Sciatic nerve (tissue), 2 donors: ENCODE measurements at places on chromosomes 16 and 17. TPM values are rescaled to one million over a fixed set of nuclear protein-coding genes. Genes with fewer than 3 reads are reported as not detected.

The CCL7 gene
- total RNA-seq: 1.6 TPM

The MMP2 gene
- 193 TPM for total RNA-seq

The GRIN2C gene
- 0.98 TPM for total RNA-seq

DNA sequence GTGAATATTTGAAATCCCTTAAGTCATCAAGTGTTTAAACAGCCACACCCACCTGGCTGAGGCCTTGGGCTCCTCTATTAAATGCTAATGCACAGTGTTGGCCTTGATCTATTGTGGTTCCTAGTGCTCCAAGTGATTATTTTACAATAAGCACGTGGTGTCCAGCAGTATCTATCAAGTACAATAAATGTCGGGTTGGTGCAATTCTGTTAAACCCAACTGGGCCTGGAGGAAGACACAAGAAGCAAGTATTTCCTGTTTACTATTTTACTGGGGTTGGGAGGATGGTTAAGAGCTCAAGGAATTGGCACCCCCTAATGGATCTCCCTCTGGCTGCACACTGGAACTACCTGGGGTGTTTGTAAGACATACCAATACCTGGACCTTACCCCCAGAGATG, 72.1 kb upstream of the HNF1B start:
- DNase-seq: no peak

GRCh38 chr17:13478326-13478830, 123.4 kb downstream of the HS3ST3A1 start:
- DNase-seq: no peak

DNA sequence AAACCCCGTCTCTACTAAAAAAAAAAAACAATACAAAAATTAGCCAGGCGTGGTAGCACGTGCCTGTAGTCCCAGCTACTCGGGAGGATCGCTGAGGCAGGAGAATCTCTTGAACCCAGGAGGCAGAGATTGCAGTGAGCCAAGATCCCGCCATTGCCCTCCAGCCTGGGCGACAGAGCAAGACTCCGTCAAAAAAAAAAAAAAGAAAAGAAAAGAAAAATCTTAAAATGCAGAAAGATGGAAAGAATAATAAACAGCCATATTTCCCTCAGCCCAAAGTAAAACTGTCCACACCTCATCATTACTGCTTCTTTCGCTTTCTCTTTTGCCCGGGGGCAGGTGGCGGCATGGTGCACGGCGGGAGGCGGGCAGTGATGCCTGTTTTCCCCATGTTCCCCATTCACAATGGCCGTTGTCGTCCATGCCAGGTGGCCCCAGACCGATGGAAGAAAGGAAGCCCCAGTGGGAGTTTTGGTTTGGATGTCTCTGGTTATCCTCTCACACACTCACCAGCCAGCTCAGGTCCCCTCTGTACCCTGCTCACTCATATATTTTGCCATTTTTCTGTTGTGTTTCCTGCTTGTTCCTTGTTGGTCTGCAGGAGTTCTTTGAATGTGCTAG, 37.0 kb upstream of the PEMT start:
- no peak for DNase-seq

GRCh38 chr17:11545696-11546095, 52.6 kb upstream of the DNAH9 start:
- no peak for DNase-seq

- no peak for DNase-seq
These were observed 27.5 kb downstream of the WSB1 start for GRCh38 chr17:27321372-27321771.

GRCh38 chr16:31001507-31002249, 8.8 kb downstream of the STX1B start:
- DNase-seq: no peak

- no peak for DNase-seq
These were observed 8.2 kb upstream of the CSNK1D start for GRCh38 chr17:82281502-82282238.

- DNase-seq: no peak
These were observed 61.4 kb downstream of the ARHGAP17 start for GRCh38 chr16:24953721-24954120.

GRCh38 chr17:67647482-67647881, 70.3 kb upstream of the NOL11 start:
- DNase-seq: no peak

DNA sequence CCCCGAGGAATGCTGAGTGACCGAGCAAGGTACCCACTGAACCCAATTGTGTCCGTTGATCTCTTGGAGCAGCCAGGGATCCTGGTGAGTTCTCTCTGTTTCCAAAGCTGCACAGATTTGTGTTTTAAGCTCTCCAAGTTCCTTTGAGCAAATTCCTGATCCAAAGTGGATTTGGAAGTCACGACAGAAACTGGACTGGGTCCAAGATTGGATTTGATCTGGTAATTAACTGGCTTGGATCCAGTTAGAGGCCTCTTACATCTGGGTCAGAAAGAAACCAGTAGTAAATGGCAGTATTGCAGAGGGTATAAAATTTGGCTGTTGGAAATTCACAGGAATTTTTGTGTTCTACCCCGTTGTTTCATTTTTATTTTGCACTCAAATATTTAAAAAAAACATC, 119.5 kb downstream of the PMP22 start:
- DNase-seq: no peak

- DNase-seq: no peak
These were observed 16.8 kb downstream of the NQO1 start for GRCh38 chr16:69709456-69710084.

- no peak for DNase-seq
These were observed 83.7 kb upstream of the LGALS9 start for GRCh38 chr17:27547301-27547683.

- no peak for DNase-seq
These were observed 144.5 kb downstream of the FTO start for GRCh38 chr16:53848277-53848942.

- DNase-seq: no peak
These were observed 44.9 kb downstream of the ABCA5 start for GRCh38 chr17:69282002-69282401.

DNA sequence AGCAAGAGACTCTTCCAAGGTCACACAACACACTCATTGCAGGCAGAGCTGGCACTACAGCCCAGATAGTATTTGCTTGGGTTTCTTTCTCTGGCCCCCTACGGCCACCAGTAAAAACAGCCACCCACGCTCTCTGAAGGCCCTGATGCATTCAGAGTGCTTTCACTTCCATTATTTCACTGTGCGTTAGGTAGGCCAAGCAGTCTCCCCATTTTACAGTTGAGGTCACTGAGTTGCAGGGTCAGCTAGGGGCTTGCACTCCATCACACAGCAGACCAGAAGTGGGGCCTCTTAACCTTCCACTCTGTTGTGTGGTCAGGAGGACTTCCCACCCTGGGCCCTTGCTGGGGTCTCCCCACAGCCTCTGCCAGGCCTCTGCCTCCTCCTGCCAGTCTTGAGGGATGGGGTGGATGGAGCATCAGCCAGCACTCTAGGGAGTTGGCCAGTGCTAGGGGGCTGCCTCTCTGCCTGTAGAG, 2.5 kb downstream of the TBX21 start:
- peak; percentile 12 for DNase-seq

DNA sequence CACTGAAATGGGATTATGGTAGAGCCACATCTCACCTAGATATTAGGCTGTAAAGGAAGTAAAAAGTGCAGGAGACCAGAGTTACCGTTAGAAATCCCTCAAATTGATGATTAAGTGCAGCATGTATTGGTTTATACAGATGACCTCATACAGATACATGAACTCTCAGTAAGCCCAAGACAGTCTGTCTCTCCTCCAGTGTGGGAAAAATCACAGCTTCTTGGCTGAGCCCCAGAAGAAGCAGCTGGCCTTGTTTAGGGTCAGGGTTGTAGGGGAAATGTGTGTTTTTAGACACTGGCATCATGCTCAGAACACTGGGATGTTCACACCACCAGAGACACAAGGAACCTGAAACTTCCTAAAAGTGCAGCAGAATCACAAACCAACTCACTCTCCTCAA, 135.9 kb downstream of the KATNIP start:
- no peak for DNase-seq
